ENCODE measurements at places on chromosomes 11 and 22. TPM values are rescaled to one million over a fixed set of nuclear protein-coding genes. Genes with fewer than 3 reads are reported as not detected.

DNA sequence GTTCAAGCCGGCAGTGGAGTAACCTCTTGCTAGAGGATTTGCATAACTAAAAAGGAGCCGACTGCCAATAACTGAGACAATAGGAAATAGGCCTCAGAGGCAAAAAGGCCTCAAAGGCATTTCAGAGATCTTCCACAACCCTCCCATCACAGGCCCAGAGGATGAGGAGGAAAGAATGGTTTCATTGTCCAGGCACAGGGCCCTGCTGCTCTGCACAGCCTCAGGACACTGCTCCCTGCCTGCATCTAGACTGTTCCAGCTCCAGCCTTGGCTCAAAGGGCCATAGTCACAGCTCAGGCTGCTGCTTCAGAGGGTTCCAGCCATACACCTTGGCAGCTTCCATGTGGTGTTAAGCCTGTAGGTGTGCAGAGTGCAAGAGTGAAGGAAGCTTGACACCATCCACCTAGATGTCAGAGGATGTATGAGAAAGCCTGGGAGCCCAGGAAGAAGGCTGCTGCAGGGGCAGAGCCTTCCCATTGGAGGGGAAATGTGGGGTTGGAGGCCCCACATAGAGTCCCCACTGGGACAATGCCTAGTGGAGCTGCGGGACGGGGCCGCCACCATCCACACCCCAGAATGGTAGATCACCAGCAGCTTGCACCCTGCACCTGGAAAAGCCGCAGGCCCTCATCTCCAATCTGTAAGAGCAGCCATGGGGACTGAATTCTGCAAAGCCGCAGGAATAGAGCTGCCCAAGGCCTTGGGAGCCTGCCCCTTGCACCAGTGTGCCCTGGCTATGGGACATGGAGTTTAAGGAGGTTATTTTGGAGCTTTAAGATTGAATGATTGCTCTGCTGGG is 8.2 kb upstream of the LRP5 start:
- no peak for DNase-seq

DNA sequence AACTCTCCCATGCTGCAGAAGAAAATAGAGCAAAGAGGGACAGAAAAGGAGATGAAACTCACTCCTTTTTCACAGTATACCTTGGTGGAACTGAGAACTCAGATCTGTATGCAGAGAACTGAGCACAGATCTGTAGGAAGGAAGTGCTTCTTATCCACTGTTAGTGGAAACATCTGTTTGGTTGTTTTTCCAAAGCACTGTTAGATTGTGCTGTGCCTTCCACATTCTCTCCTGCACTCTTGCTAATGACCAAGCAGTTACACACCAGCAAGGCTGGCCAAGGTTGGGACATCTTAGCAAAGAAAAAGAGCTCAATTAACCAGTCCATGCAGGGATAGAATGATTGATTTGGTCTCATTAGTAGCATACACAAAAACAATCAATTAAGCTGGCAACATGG is 20.1 kb upstream of the SIK2 start:
- DNase-seq, result peak; percentile 42

DNA sequence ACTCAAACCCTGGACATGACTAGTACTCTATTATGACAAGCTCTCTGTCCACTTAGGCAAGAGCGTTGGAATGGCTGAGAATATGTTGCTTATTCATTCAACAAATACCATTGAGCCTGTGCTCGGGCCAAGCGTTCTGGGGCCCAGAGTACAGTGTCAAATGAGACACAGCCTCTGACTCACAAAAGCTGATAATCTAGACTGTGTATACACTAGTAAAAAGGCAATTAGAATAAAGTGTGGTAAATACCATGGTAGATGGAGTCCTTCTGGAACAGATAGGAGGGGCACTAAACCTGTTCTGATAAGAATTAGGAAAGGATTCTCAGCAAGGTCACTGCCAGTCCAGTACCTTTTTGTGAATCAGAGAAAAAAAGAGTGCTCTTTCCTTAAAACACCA is 24.7 kb downstream of the KCNE3 start:
- DNase-seq, result no peak

- no peak for DNase-seq
These were observed 296.2 kb downstream of the DDX10 start for GRCh38 chr11:108961095-108961494.

GRCh38 chr11:9672288-9672916 is 8.5 kb downstream of the SWAP70 start:
- DNase-seq, result no peak

DNA sequence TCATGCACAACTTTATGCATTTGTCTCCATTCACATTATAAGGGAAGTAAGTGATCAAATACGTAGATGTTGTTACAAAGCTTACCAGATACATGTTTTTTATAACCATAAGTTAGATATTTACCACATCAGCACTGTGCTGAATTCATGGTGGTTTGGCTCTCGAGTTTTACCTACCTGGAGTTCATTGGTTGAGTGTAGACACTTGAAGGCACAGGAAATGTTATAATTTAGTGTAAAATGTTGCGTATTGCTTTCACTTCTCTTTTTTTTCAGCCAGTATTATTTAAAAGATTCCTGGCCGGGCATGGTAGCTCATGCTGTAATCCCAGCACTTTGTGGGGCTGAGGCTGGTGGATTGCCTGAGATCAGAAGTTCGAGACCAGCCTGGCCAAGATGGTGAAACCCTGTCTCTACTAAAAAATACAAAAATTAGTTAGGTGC is 53.1 kb upstream of the GRK2 start:
- DNase-seq, result no peak

DNA sequence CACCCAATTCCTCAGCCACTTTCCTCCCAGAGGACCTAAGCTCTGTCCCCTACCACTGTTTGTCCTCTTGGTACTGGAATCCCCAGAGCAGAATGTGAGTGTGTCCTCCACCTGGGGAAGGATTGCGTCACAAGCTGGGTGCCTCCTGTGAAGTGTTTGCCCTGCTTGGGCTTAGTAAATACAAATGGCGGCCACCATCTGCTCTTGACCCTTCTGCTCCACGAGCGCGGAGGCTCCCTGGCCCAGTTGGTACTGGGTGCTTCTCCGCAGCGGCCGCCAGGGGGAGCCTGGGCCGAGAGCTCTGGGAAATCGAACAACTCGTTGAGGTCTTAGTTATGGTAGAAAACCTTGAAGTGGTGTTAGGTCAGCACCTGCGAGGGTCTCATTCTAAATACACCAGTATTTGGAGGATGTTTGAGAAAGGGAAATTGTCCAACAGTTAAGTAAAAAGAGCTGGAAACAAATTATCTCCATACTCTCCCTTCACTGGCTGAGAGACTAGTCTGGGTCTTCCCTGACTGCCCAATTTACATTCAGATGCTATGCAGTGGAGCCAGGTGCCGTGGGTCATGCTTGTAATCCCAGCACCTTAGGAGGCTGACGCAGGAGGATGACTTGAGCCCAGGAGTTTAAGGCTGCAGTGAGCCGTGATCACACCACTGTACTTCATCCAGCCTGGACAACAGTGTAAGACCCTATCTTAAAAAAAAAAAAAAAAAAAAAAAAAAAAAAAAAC is 74.6 kb upstream of the TEAD1 start:
- peak; percentile 66 for DNase-seq

- DNase-seq, result peak; percentile 96
These were observed 1165.7 kb downstream of the LRRC4C start for GRCh38 chr11:40293655-40294348.

- peak; percentile 11 for DNase-seq
These were observed 30.3 kb downstream of the PDGFB start for GRCh38 chr22:39214383-39215069.

DNA sequence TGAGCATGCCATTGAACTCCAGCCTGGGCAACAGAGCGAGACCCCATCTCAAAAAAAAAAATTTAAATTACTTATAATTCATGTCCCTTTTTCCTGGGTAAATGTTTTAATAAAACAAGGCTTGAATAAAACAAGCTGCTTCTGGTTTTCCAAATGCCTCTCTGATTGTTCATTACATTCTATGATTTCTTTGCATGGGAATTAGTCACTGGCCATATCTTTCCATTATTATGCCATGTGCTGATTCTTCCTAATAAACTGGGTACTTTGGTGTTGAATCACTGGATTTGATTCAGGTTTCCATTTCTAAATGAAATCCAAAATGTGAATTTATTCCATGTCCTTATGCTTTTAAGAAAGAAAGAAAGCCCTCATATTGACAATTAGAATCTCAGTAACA is 42.6 kb downstream of the ZNF215 start:
- DNase-seq, result no peak

GRCh38 chr22:39524089-39524752 is 3.9 kb downstream of the ATF4 start:
- no peak for DNase-seq

DNA sequence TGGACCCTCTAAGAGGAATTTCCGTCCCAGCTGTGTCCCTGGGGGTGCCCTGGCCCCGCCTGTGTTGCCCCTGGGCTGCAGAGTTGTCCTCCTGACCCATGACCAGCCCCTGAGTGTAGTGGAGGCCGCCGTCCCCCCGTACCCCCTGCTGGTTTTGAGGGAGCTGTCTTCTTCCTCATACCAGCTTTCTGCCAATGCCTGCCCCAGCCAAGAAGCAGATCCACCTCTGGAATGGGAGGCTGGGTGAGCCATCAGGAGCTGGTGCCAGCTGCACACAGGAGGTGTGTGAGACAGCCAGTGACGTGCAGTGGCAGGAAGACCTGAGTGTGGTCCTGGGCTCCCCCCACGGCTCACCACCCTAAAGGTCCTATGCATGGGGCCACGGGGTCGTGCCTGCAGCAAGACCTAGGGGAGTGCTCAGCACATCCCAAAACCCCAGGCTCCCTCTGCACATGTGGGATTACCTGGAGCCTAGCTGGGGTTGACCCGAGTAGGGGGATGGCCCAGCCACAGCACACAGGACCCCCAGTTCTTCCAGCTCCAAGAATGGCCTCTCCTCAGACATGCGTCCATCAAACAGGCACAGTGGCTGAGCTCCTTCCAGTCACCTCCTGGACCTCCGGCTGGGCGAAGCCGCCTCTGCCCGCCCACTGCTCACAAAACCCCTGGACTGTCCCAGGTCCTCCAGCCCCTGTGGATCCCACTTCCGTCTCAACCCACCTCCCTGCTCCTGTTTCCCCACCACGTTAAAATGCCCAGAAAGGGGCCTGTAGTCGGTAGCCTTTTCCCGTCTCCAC is 647.6 kb downstream of the BRD1 start:
- DNase-seq, result no peak

GRCh38 chr22:45208993-45209838 is 31.5 kb downstream of the KIAA0930 start:
- DNase-seq, result no peak

The CNTF gene
- total RNA-seq, result 2.0 TPM

The EFCAB6 gene
- total RNA-seq, result 15.4 TPM

The TTC38 gene
- total RNA-seq, result 32.2 TPM

The OR5M8 gene
- not detected for total RNA-seq

Data from lung (tissue), 17 donors.